AG04450 (cell line): ENCODE measurements at places on chromosomes 16 and 17.

GRCh38 chr17:82215095-82215971 lies 2.7 kb upstream of the CCDC57 start:
- no peak for DNase-seq

GRCh38 chr17:73492125-73492820 lies 152.0 kb downstream of the SDK2 start:
- DNase-seq = no peak

- no peak for DNase-seq
Observed at GRCh38 chr16:77304877-77305276, 105.7 kb downstream of the SYCE1L start.

DNA sequence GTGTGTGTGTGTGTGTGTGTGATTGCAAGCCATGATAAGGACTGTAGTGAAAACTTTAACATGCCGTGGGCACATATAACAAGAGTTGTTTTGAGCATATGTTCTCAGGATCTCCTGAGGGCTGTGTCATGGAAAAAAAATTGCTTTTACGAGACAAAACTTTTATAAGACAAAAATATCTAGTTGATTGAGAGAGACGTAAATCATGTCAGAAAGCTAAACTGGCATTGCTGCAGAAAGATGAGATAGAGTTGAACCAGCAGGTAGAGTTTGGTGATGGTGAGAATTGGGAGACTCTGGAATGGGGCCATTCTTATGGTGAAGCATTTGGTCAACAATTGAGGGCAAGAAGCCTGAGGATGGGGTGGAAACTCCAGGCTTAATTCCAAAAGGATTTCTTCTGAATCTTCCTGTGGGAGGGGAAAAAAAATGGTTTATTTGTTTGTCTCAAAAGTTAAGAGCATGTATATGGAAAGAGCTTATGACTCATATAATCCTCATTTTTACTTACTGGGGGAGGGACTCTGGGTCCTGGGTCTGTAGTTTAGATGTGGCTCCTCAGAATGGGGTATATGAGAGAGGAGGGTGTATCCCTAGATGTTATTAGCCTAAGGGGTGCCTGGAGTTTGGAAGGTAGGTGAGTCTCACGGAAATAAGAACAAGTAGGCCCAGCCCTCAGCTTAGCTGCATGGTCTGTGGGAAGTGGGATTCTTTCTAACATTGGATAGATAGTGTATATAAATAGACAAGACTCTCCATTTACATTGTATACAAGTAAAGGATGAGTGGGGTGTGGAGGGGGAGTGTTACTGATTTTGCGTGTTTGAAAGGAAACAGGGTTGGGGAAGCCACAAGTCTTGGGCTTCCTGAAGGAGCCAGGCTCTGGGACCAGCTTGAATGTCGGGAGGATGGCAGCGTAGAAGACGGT lies 7.1 kb downstream of the MINK1 start:
- no peak for DNase-seq

DNA sequence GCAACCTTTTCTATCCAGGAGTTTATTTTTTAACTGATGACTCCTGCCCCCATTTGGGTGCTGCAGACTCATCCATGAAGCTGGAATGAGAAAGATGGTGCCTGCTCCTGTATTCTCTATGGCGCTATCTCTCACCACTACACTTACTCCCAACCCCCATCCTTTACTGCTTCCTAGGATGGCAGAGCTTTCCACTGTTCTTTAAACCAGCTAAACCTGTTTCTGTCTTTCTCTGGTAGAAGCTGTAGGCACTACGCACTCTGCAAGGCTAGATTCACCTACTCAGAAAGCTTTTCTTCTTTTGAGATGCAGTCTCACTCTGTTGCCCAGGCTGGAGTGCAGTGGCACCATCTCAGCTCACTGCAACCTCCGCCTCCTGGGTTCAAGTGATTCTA lies 47.0 kb downstream of the ADAMTS18 start:
- DNase-seq = no peak

- DNase-seq = no peak
Observed at GRCh38 chr17:77208856-77209255, 68.1 kb downstream of the SEC14L1 start.

- DNase-seq = no peak
Observed at GRCh38 chr16:26530584-26531289, 536.0 kb upstream of the C16orf82 start.

GRCh38 chr17:44310188-44310587 lies 1.8 kb downstream of the RUNDC3A start:
- no peak for DNase-seq

GRCh38 chr17:34300652-34301370 lies 15.3 kb downstream of the CCL11 start:
- DNase-seq = no peak

DNA sequence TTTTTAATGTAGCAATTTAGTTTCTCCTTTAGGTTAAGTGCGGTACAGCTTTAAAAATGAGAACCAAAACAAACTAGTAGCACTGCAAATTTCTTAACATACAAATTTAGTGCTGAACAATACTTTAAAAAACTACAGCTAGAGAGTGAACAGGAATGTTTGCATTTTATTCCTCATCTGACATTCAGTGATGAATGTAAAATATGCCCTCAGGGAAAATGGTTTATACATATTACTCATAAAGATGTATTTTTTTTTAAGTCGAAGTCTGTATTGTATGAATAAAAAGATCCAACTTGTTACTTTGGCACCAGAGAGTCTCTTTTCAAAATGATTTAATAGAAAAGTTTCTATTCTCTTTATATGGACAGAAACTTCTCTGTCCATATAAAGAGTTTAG lies 96.8 kb downstream of the BRIP1 start:
- DNase-seq = no peak

- DNase-seq = no peak
Observed at GRCh38 chr16:67727521-67728485, 8.7 kb upstream of the GFOD2 start.

- DNase-seq = no peak
Observed at GRCh38 chr17:80423536-80424225, 8.7 kb downstream of the ENDOV start.

GRCh38 chr16:22239131-22239805 lies 33.2 kb downstream of the EEF2K start:
- no peak for DNase-seq

GRCh38 chr17:15319452-15320010 lies 21.9 kb downstream of the TEKT3 start:
- DNase-seq = no peak

DNA sequence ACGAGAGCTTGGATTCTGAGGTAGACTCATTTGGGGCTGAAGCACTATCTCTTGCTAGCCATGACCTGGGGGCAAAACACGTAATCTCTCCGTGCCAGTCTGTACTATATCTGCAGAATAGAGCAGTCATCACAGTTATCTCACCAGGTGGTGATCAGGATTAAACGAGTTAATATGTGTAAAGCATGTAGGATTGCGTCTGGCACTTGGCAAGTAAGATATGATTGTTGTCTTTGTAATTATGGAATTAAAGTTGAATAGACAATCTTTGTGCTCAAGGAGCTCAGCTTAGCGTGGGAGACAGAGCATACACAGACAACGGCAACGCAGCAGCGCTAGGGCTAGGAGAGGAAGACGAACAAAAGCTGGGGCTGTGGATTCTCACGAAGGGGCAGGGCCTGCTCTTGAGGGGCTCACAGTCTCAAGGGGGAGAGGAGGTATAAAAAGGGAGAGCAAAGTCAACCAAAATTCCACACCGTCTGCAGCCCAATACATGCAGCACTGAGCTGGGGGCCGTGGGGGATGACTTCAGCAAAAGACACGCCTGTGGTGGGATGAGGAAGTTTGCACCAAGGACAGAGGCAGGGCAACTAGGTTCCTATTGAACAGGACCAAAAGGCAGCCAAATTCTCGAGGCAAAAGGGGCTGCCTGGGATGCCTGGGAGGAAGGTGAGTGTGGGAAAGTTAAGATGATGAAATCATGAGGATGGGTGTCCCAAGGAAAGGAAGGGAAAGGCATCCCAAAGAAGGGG lies 68.6 kb downstream of the SDK2 start:
- DNase-seq = no peak

GRCh38 chr17:50448643-50449042 lies 20.0 kb downstream of the CHAD start:
- DNase-seq = no peak

DNA sequence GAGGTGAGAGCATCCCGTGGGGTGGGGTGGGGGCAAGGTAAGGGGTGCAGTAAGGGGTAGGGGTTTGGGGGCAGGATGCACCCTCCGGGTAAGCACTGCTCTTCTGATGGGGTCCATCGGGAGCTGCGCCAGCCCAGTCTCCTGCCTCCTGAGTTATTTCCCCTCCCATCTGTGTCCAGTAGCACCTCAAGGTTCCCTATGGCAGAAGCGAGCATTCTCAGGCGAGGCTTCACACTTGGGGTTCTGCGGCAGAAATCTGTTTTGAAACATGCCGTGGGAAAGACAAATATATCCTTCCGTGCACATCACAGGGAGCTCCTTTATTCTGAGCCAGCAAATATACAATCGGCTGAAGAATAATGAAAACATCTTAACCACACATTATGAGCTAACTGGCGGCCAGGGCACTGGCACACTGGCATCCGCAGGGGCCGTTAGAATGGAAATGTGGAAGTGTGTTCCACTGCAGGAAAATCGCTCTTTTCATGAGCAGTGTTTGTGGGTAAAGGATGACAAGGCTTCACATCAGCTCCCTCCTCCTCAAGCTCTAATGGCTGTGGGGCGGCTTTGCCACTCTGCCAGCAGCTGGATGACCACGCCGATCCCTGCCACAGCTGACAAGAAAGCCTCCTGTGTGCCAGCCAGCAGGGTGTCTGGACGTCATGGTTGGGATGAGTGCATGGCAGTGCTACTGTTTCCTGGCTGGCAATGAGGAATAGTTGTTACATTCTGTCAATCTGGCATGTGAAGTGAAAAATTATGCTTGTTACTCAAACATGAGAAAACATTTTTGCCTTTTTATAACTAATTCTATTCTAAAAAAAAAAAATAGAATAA lies 20.0 kb downstream of the MTHFSD start:
- DNase-seq = no peak
